ENCODE measurements at places on chromosomes 11 and 22.

- no peak for DNase-seq
These were observed 86.1 kb downstream of the CLPB start for GRCh38 chr11:72348250-72348649.

DNA sequence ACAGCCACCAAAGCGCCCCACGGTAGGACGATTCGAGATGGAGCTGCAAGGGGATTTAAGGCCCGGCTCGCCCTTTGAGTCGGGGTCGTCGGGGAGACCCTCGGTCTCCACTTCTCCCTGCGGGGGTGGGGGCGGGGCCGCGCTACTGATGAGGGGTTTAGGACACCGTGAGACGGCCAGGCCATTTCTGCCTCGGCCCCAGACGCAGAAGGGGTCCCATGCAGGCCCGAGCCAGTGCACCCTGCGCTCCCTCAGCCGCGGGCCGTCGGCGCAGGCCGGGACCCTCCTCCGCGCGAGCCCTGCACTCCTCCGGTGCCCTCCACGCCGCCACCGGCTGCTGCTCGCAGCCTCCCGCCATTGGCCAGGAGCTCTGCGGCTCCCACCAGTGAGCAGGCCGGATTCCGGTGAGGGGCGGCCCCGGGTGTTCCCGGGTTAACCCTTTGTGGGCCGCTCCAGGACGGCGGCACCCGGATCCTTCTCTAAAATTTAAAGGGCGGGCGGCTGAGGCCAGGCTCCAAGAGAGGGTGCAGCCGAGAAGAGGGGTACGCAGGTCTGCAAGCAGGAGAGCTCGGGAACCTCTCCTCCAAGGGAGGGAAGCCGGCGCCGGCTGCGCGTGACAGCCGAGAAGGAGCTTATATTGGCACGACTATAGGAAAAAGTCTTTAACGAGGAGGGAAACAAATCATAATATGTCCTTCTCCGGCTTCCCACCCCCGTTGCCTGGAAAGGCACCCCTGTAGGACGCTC is 18.0 kb downstream of the CREB3L1 start:
- DNase-seq: peak; percentile 91

- DNase-seq: no peak
These were observed 86.6 kb downstream of the BTBD10 start for GRCh38 chr11:13376402-13376801.

GRCh38 chr11:108622341-108622740 is 28.8 kb upstream of the EXPH5 start:
- no peak for DNase-seq

GRCh38 chr11:16933291-16933690 is 80.9 kb downstream of the PLEKHA7 start:
- no peak for DNase-seq

- DNase-seq: no peak
These were observed 102.7 kb downstream of the INSC start for GRCh38 chr11:15217416-15217815.

- no peak for DNase-seq
These were observed 977.0 kb downstream of the NTM start for GRCh38 chr11:132347156-132348090.

- DNase-seq: no peak
These were observed at the start of gene SEC14L3 for GRCh38 chr22:30471616-30472318. TSS of gene SEC14L3 (minus strand) at chr22:30472017. CDS start at chr22:30471958, 59 bp downstream.

DNA sequence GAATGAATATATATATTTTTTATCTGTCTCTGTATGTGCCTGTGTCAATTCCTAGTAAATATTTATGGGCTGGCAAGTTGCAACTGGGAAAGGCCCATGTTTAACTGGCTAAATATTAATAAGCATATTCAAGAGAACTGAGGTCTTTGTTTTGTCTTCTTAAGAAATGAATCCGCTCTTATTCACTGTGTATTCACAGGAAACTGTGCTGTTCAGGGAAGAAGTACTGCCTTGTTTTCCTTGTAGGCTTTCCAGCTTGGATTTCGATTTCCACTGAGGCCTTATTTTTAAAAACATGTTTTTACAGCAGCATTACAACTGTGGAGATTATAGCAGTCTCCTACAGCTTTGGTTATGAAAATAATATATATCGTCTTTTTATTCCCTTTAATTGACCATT is 64.7 kb downstream of the LDLRAD3 start:
- DNase-seq: no peak

GRCh38 chr11:72720047-72720446 is 32.2 kb downstream of the ARAP1 start:
- no peak for DNase-seq

DNA sequence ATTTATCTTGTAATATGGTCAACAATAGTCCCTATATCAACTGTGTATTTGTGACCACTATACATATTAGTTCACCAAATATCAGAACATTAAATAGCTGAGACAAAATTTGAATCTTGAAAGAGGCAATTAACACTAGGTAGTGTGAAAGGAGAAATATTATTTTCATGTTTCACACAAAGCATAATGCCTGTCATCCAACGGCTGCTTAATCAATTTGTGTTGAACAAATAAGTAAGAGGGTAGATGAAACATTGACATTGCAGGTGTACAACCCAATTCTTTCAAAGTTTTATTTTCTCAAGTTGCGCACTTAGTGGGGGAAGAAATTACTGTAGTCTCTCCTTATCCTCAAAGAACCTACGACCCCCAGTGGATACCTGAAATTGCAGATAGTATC is 3.4 kb upstream of the OR8I2 start:
- no peak for DNase-seq

DNA sequence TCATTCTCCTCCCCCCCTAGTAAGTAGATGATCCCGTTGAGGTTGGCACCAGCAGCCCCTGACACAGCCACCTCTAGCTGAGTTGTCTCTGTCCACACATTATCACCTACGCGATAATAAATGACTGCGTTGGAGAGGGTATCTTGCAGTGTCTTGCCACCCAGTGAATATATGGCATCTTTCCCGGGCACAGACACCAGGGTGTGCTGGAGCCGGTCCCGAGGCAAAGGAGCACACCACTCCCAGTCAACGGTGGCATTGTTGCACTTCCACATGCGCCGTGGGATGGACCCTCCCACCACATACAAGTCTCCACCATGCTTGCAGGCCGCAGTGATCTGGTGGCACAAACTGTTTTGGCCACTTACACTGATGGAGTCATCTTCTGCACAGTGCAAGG is 5.4 kb downstream of the KBTBD4 start:
- DNase-seq: no peak

DNA sequence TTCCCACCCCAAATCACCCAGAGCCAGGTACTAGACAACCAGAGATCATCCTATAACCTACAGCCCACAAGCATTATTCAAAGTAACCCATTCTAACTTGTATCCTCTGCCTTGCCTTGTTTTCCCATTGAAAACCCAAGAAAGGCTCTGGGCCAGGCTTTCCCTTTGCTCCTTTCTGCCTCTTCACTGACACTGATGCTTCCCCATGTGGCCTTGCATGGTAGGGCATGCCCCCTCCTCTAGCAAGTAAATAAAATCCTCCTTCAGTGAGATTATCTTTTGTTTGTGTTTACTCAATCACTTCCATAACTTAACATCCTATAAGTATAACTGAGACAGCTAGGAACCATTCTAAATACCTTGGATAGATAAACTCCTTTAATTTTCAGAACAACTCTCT is 65.6 kb upstream of the FAR1 start:
- DNase-seq: no peak

DNA sequence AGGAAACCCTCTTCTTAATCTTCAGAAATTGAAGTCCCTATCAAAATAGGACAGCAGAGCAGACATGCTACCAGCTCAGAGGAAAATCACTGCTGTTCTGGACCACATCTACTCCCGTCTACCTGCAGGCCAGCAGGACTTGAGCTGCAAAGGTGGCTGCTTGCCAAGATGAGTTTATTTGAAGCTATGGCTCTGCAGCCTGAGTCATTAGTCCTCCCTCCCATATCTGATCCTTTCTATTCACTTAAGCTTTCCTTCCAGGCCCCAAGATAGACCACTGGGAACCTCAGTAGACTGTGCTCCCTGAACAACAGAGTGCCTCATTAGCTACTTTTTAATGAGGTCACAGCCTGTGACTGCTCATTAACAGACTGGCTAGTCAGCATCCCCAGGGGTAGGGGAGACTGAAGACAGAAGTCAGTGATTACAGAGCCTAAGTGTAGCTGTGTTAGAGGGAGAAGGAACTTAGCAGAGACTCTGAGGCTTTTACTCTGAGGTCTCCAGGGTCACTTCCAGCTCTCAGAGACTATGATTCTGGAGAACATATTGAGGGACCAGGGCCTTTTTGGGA is 6.8 kb upstream of the OR10A2 start:
- no peak for DNase-seq

DNA sequence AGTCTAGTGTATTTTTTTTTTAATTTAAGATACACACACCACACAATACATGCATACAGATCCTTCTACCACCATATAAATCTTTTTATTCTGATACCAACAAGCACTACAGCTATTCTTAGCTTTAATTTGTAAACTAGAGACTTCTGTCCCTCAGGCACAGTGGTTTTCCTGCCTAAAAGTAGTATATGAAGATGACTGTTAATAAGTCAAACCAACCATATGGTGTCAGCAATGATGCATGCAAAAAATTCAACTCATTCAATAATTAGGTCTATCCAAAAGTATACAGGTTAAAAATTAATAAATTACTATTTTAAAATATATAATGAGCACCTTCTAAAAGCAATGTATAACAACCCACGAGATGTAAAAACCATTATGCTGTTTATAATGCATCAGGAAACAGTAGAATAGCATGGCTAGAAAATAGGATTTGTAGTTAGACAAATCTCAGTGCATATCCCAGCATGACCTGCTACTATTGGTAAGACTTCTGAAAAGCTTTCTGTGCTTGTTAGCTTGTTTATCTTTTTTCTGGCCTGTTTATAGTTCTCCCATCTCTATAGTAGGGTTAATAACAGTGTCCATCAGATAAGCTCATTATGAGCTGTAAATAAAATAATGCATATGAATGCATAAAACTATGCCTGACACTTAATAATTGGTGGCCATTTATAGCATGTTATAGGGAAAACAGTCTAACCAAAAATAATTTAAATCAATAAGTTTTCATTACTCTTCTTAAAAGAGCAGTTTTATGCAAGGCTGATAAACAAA is 10.2 kb downstream of the RAB38 start:
- no peak for DNase-seq

DNA sequence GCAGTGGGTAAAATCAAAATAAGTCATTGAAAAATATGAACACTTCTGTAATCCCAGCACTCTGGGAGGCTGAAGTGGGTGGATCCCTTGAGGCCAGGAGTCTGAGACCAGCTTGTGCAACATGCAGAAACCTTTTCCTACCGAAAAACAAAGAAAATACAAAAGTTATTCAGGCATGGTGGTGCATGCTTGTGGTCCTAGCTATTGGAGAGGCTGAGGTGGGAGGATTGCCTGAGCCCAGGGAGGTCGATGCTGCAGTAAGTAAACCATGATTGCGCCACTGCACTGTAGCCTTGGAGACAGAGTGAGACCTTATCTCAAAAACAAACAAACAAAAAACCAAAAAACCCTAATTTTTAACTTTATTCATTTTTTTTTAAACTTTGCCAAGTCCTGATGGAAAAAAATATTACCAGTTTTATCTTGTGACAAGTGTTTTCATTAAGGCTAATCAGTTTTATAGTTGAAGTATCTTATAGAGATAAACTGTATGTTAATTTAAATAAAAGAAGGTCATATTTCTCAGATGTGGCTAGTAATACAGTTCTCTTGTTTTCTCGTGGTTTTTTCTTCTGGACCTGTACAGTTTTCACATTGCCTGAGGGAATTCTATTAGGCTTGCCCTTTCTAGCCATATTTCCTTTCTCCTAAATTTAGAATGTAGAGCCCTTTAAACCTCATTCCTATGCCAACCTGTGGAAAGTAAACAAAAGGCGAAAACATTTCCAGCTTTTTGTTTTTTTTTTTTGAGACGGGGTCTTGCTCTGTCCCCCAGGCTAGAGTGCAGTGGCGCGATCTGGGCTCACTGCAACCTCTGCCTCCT is 9.4 kb downstream of the HIPK3 start:
- no peak for DNase-seq

DNA sequence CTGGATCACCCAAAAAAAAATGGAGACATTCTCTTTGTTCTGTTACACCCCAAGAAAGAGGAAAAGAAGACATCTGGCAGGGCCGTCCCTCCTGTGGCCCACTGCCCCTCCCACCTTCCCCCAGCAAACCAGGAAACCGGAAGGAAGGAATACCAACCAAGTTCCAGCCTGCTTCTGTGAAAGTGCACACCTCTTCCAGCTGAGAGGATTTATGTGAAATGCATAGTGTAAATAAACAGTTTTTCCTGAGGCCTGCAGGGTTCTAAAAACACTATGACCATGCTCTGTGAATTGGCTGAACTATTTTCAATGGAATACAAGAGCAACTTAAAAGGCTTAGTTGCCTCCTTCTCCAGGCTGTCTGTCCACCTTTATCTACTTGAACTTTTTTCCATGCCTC is 50.0 kb upstream of the CHST1 start:
- no peak for DNase-seq

Measured in right hindlimb (tissue), 1 donor.